Cortex of kidney (tissue), 1 donor: ENCODE measurements at places on chromosomes 6 and 20.

DNA sequence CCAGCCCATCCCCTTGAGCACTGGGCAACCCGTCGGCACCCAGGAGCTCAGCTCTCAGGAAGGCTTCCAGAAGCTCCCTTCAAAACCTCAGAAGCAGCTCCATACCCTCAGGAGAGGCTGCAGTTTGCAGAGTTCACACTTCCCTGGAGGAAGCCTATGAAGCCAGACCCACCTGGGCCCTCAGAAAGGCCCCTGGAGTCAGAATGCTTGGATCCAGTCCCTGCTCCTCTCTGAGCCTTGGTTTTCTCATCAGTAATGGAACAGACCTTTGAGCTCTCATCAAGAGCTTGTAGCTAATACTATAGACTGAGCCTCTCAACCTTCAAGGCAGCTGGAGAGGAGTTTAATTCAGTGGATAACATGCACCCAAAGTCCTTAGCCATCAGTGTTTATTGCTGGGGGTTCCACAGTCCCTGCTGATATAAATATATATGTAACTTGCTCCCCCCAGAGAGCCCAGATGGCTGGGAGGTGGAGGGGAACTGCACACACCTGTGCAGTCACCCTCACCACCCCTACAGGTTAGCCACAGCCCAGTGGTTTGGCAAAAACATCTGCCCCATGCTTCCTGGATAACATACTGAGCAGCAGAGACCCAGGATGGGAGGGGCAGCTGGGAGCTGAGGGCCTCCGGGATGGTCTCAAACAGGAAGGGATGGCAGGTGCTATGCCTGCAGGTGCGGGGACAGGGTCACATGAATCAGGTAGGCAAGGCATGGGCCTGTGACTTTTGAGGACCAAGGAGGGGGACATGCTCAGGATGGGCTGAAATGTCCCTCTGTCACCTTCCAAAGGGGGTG, 120.1 kb downstream of the SNX5 start:
- no peak for DNase-seq

DNA sequence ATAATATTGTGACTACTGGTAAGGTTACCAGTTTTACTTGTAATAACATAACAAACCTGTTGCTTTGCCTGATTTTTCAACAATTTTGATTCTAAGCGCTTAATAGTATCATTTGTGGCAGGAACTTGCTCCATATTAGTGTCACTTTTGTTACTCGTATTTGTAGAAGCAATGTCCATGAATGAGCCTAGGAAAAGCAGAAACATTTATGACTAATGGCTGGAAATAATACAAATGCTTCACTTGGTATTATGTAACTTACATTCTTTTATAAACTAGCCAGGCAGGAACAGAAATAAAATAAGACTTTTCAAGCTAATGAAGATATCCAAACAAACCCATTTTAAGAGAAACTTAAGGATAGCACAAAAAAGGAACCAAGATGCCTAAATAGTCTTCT, 38.9 kb downstream of the MAP3K7 start:
- DNase-seq: no peak

DNA sequence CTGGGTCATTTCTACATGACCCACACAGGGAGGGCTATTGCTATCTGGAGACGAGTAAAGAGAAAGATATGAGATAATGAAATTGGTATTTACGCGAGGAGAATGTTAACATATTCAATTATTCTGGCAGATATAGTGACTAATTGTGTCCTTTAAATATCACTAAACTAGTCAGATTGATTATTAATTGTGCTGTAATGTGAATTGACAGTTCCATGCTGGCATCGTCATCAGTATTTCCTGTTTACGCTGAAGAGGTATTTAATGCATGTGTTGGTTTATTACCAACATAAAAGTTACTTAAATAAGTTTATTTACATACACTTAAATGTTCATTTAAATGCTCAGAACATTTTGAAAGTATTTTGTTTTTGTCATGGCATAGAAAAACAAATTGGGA, 35.7 kb upstream of the OGFRL1 start:
- no peak for DNase-seq

GRCh38 chr6:148577687-148578488, 168.9 kb upstream of the UST start:
- DNase-seq: no peak

- DNase-seq: no peak
Measured at GRCh38 chr20:58393299-58393698, 4.3 kb downstream of the VAPB start.
